ENCODE measurements at places on chromosomes 1 and 21.

GRCh38 chr1:225950905-225951497 is 10.0 kb upstream of the LEFTY2 start:
- no peak for DNase-seq

- DNase-seq, result no peak
Measured at GRCh38 chr1:7852804-7853683, at the start of gene UTS2. Gene UTS2, minus strand, starts transcription at chr1:7853065. Its CDS starts 62 bp downstream, at chr1:7853003.

GRCh38 chr1:154759196-154759595 is 110.9 kb downstream of the KCNN3 start:
- DNase-seq, result no peak

GRCh38 chr1:228340686-228341449 is 65.8 kb downstream of the TRIM11 start:
- no peak for DNase-seq

DNA sequence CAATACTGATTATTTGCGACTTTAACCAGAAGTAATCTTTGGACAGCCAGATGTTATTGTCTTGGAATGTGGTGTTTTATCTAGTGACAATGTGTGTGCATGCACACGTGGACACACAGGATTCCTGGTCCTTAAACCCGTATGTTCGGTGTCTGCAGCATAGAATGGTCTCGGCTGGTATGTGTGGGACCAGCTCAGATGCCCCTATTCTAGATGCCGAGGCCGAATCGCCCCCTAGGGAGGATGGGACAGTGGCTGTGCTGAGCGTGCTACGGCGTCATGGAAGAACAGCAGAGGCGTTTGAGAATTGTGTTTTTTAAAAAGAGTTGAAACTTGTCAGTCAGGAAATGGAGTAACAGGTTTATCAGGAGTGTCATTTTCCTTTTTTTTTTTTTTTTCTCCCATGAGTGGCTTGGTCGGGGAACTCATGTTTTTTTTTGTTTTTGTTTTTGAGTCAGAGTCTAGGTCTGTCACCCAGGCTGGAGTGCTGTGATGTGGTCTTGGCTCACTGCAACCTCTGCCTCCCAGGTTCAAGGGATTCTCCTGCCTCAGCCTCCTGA is 30.1 kb downstream of the SKI start:
- DNase-seq, result no peak

- no peak for DNase-seq
Measured at GRCh38 chr1:87436534-87436933, 107.9 kb downstream of the LMO4 start.

DNA sequence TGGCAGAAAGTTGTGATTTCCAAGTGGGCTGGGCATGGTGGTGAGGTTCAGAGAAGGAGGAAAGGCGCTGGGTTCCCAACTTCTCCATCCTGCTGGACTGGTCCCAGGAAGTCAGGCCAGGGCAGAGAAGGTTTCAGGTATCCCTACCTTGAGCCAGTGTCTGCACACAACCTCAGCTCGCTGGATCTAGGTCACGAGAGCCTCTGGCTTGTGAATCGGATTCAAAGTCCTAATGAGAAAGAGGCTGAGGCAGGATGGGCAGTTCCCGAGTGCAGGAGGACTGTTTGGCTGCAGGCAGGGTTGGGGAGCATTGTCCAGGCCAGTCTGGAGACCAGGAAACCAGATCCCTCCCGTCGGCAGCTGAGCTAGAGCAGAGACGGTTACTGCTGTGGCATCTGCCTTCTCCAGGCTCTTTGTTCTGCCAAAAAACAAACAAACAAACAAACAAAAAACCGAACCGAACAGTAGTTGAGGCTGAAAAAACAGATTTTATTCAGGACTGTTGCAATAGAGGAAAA is 19.5 kb upstream of the IGSF21 start:
- DNase-seq, result no peak

DNA sequence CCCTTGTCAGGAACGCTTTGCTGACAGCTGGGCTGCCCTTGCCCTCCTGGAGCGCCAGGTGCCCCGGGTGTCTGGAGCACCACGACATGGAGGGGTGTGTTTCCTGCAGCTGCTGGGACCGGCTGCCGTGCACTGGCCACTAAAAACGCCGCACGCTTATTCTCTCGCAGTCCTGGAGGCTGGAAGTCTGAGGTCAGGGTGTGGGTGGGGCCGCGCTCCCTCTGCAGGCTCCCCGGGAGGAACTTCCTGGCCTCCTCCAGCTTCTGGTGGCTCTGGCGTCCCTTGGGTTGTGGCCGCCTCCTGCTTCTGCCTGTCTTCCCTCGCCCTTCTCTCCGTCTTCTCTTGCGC is 28.0 kb upstream of the PLCH2 start:
- no peak for DNase-seq

DNA sequence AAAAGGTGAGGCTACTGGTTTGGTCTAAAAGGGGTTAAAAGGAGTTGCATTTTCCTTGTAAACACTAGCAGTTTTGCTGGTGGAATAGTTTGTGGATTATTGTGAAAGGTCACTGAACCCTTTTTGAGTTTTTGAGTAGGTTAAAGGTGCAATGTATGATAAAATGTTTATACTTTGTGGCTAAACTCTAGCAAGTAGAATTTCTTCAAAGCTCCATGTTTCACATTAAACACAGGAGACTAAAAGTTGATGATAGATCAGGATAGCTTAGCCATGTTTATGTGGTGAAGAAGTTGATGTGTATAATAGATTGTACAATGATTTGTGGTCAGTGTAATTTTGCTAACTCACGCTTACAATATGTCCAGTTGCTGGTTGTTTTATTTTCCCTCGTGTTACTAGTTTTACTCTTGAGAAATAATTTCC is 13.1 kb downstream of the ZNF326 start:
- no peak for DNase-seq

GRCh38 chr1:38730511-38731397 is 128.8 kb downstream of the RRAGC start:
- DNase-seq, result no peak

GRCh38 chr1:30635391-30635975 is 87.9 kb downstream of the MATN1 start:
- DNase-seq, result no peak

- DNase-seq, result no peak
Measured at GRCh38 chr1:231507476-231508355, 20.8 kb upstream of the TSNAX start.

DNA sequence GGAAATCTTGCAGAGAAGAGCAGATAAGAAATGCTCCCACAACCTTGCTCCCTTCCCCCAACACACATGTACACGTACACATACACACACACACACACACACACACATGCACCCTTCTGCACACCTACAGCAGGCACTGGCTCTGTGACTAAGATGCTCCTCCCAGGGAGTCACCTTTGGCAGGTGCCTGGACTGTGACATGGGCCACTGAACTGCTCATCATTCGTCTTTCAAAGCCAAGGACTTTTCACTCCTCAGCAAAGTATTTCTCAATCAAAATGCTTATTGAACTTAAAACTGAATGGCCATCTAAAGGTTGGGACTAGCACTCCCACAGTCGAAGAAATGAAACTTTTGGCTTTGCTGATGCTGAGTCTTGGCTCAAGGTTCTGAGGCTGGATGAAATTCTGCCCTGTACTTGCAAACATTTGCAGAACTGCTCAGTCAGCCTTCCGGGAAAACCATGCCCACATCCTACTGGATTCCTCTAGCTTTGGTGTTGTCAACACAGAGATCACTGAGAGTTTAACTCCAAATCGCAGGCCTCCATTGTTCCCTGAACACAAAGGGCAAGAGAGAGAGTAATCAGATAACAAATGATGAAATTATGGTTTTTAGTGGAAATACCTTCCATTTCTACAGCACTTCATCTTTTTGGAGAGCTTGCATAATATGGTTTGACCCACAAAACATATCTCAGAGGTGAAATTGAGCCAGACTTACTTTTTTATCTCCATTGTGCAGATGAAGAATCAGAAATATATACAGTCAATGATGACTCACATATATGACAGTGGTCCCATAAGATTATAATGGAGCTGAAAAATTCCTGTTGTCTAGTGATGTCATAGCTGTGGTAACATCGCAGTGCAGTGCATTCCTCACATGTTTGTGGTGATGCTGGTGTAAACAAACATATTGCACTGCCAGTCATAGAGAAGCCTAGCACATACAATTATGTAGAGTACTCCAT is 72.4 kb upstream of the BCAR3 start:
- peak; percentile 53 for DNase-seq

DNA sequence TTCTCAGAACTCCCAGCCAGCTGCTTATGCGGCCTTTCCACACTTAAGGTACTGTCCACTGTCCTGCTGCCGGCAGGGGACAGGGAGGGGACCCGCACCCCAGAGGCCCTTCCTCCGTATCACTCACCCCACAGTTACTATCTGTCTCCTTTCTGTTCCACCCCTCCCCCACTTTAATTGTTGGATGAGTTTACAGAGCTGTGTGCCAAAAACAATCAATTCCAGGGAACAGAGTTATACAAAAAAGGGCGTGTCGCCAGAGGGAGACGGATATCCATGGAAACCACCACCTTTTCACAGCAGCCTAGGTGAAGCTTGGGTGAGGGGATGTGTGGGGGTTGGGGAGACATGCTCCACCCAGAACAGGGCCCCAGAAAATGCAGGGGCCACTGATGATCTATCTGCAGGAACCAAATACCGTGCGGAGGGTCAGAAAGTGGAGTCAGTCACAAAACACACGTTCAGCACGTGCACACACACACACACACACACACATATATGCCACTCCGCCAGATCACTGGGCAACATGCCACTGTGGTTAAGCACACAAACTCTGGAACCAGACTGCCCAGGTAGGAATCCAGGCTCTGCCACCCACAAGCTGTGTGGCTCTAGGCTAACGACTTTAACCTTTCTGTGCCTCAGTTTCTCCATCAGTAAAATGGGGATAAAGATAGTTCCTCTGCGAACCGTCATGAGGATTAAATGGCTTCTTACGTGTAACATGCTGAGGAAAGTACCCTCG is 30.5 kb downstream of the CASZ1 start:
- no peak for DNase-seq

- no peak for DNase-seq
Measured at GRCh38 chr1:96596226-96596922, 125.2 kb upstream of the PTBP2 start.

GRCh38 chr1:152960452-152961044 is 9.9 kb upstream of the SPRR4 start:
- DNase-seq, result no peak

- no peak for DNase-seq
Measured at GRCh38 chr1:221693087-221693486, 48.8 kb downstream of the DUSP10 start.

GRCh38 chr1:154306151-154306550 is 14.7 kb upstream of the AQP10 start:
- DNase-seq, result peak; percentile 38

DNA sequence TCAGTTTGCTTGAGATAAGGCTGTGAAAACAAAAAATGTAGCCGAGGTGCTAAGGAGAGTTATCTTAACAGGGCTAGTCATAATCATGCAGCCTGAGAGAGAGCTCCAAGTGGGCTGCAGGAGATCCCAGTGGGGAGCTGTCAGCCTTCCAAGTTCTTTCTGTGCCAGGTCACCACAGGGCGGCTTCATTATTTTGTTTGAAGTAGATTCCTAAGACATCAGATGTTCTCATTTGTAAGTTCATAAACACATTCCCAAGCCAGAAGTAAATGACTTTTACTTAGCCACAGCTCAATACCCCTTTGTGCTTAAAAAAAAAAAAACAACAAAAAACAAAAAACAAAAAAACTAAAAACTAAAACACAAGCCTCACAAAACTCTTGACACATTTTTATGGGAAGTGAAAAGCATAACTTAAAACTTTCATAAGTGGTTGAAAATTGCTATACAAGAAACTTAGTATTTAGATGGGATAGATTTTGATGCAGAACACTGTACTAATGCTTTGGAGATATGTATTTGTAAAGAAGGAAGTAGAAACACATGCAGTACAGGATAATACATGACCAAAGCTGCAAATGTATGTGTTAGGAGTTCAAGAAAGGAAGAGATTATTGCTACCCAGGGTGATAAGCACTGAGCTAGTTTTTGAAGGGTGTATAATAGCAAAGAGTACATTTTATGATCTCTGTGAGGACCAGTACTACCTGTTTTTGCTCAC is 8.6 kb downstream of the CDC14A start:
- DNase-seq, result peak; percentile 24

GRCh38 chr1:55217226-55217986 is 2.2 kb upstream of the USP24 start:
- DNase-seq, result no peak
